ENCODE measurements at places on chromosomes 2 and 18. TPM values are rescaled to one million over a fixed set of nuclear protein-coding genes. Genes with fewer than 3 reads are reported as not detected.
A peak's percentile ranks its signal among the peaks of the same experiment; 100 is the strongest.

DNA sequence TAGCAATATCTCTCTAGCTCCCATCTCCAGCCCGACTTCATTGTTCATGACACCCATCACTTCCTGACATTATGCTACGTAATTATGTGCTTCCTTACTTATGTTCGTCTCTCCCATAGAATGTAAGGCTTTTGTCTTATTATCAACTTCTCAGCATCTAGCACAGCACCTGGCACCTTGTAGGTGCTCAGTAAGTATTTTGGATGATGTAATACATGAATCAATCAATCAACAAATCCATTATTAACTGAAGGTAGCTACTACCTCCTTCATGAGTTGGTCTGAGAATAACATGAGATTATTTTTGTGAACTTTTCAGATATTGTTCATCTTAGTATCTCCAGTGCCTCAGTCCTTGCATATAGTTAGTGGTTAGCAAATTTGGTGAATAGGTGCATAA lies 109.3 kb downstream of the EN1 start:
- H3K36me3 ChIP-seq, result no peaks in the 10 kb centered on the region
- no peak overlapping the region for H3K4me3 ChIP-seq
- H3K27me3 ChIP-seq, result peaks cover 21% of the 10 kb centered on the region
- no peak for DNase-seq
- H3K4me1 ChIP-seq, result no peaks in the 10 kb centered on the region

GRCh38 chr2:156145976-156146375 lies 186.5 kb downstream of the NR4A2 start:
- H3K4me3 ChIP-seq, result no peak overlapping the region
- H3K27ac ChIP-seq, result no peak overlapping the region
- no peaks in the 10 kb centered on the region for H3K4me1 ChIP-seq
- no peak for DNase-seq
- no peaks in the 10 kb centered on the region for H3K36me3 ChIP-seq

- DNase-seq, result no peak
- H3K4me1 ChIP-seq, result no peaks in the 10 kb centered on the region
- H3K4me3 ChIP-seq, result no peak overlapping the region
Measured at GRCh38 chr2:126635281-126635680, 20.7 kb upstream of the GYPC start.

DNA sequence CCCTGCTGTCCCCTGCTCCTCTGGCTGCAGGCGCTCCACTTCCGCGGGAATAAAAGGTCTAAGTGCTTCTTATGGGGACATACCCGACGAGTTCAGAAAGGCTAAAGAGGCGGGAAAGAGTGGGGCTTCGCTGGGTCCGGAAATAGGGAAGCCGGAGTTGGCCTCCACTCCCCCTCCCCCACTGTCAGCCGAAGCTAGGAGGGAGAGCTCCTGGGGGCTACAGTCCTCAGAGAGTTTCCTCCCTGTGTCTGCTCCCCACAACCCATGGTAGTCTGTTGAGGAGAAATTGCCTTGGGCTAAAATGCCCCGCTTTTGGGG lies 7.2 kb downstream of the GAD1 start:
- H3K27me3 ChIP-seq, result peaks cover 74% of the 10 kb centered on the region
- H3K36me3 ChIP-seq, result no peaks in the 10 kb centered on the region
- DNase-seq, result no peak
- peaks cover 33% of the 10 kb centered on the region for H3K4me1 ChIP-seq
- peak overlapping the region; percentile 9 for H3K4me3 ChIP-seq

GRCh38 chr2:237180187-237180586 lies 94.5 kb downstream of the COPS8 start:
- peaks cover 3% of the 10 kb centered on the region for H3K4me1 ChIP-seq
- no peaks in the 10 kb centered on the region for H3K36me3 ChIP-seq
- DNase-seq, result no peak
- no peak overlapping the region for H3K4me3 ChIP-seq
- H3K27me3 ChIP-seq, result peaks cover 15% of the 10 kb centered on the region
- H3K27ac ChIP-seq, result no peak overlapping the region

Gene ANKRD53
- 0.24 TPM for total RNA-seq

Gene KLHL41
- not detected for total RNA-seq
